ENCODE measurements at places on chromosomes 2 and 18. TPM values are rescaled to one million over a fixed set of nuclear protein-coding genes. Genes with fewer than 3 reads are reported as not detected.

Gene DNAJC5G
- total RNA-seq: not detected

Gene CHRND
- total RNA-seq: not detected

Gene SPP2
- 0.16 TPM for total RNA-seq

Gene COL6A3
- total RNA-seq: 1,632 TPM

Gene GKN1
- not detected for total RNA-seq

Gene RESP18
- total RNA-seq: not detected

Gene MAL
- 0.17 TPM for total RNA-seq

Gene STK11IP
- 15.1 TPM for total RNA-seq

Gene PTH2R
- total RNA-seq: not detected

Gene CCDC121
- total RNA-seq: 3.0 TPM

Gene LOXHD1
- total RNA-seq: not detected

Gene NTSR2
- total RNA-seq: not detected

Gene MLPH
- total RNA-seq: 5.4 TPM

Gene C2orf66
- under 0.01 TPM for total RNA-seq

Gene MYOM1
- 1.7 TPM for total RNA-seq
